ENCODE measurements at places on chromosomes 16 and 17. TPM values are rescaled to one million over a fixed set of nuclear protein-coding genes. Genes with fewer than 3 reads are reported as not detected.

- no peak overlapping the region for H3K27ac ChIP-seq
- no peak for DNase-seq
- H3K36me3 ChIP-seq, result no peaks in the 10 kb centered on the region
- H3K27me3 ChIP-seq, result no peaks in the 10 kb centered on the region
- no peaks in the 10 kb centered on the region for H3K4me1 ChIP-seq
Measured at GRCh38 chr16:78340590-78340989, 241.1 kb downstream of the WWOX start.

DNA sequence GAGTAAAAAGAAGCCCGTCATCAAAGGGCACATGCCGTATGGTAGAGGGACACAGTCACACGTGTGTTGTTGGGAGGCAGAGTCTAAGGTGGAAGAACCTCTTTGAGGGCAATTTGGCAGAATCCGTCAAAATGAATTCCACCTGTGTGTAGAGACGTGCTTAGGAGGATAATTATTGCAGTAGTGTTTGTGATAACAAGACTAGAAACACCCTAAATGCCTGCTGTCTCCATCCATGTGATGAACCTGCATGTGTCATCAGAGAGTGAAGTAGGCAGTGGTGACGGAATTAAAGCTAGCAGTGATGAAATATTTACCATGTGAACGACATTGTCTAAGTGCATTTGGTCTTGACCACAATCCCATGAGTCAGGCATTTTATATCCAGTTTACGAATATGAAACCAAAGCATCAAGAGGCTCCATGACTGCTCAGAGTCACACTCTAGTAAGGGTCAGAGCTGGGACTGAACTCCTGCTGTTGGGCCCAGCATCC lies 61.3 kb upstream of the ADORA2B start:
- H3K27ac ChIP-seq, result no peak overlapping the region
- no peaks in the 10 kb centered on the region for H3K27me3 ChIP-seq
- no peak for DNase-seq

DNA sequence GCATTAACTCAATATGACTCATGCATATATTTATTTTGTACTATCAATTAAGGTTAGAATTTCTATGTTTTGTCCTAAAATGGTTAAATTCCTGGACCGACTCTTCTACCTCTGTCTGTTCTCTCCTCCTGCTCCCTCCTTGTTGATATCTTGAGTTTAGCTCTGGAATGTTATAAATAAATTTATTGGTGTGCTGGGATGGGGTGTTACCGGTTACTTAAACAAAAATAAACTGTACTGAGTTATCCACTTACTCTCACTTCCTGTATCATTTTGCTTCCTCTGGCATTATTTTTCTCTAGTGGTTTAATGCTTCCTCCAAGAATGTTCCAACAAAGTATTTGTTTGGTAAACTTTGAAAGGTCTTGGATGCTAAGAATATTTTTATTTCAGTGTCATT lies 120.1 kb downstream of the ABCA8 start:
- no peaks in the 10 kb centered on the region for H3K27me3 ChIP-seq
- H3K36me3 ChIP-seq, result no peaks in the 10 kb centered on the region
- no peak overlapping the region for H3K4me3 ChIP-seq

GRCh38 chr16:76654088-76654820 lies 377.1 kb downstream of the CNTNAP4 start:
- DNase-seq, result no peak
- no peaks in the 10 kb centered on the region for H3K4me1 ChIP-seq
- no peaks in the 10 kb centered on the region for H3K36me3 ChIP-seq
- no peak overlapping the region for H3K27ac ChIP-seq
- H3K4me3 ChIP-seq, result no peak overlapping the region
- H3K27me3 ChIP-seq, result no peaks in the 10 kb centered on the region

DNA sequence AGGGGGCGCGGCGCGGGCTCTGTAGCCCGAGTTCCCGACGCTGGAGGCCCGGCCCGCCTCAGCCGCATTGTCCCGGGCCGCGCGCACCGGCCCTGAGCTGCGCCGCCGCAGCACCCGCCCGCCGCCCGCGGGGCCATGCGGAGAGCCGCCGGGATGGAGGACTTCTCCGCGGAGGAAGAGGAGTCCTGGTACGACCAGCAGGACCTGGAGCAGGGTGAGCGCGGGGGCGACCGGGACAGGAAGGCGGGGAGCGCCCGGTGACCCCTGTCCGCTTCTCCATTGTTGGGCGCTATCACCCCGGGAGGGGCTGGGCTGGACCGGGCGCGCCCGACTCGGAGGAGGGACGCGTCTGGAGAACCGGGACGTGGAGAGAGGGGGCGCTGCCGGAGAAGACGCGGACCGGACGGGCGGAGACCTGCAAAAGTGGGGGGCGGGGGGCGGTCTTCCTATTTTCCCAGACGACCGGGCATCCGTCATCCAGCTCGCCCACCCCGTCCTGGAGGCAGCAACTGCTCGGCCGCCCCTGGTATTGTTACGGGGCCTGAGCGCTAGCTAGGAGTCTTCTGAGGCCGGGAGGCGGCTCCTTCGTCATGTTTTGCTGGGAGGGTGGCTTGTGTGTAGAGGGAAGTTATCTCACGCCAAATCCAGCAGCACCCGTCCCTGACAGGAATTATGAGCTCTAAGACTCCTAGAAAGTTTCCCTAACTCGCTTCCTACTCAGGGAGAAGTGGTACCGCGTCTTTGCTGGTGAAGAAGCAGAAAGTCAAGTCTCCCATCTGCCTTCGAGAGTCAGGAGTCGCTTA lies 678 bp downstream of the CDR2L start:
- H3K4me3 ChIP-seq, result peak overlapping the region; percentile 44
- H3K27ac ChIP-seq, result peak overlapping the region; percentile 87
- H3K27me3 ChIP-seq, result no peaks in the 10 kb centered on the region
- no peaks in the 10 kb centered on the region for H3K36me3 ChIP-seq
- peak; percentile 76 for DNase-seq

DNA sequence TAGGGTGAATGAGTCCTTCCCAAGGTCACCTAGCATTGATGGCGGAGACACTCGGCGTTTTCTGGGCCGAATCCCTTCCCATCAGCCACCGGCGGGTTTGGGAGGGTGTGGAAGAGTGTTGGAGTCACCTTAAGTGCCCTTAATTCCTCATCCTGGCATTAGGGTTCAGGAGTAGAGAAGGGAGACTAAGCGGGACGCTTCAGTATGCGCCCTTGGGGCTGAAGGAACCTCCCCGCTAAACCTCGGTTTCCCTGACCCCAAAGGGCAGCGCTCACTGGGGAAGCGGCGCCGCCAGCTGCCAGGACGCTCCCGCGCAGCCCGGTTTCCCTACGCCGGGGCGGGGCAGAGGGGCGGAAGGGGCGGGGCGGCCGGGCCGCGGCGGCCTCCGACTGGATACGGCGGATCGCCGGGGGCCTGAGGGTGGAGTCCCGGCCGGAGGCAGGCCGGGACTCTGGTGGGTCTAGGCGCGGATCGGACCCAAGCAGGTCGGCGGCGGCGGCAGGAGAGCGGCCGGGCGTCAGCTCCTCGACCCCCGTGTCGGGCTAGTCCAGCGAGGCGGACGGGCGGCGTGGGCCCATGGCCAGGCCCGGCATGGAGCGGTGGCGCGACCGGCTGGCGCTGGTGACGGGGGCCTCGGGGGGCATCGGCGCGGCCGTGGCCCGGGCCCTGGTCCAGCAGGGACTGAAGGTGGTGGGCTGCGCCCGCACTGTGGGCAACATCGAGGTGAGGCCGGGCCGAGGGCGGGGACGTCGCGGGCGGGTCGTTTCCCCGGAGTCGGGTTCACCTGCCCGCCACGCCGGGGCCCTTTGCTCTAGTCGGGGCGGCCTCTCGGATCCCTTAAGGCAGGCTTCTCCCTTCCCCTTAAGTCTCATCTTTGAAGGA lies at the start of gene DHRS11:
DHRS11 (plus strand) TSS at position 446 of the 882 bp plus-strand sequence; CDS start at position 577, 131 bp downstream.
- H3K4me3 ChIP-seq, result peak within 1 kb of the TSS; percentile 91
- H3K27ac ChIP-seq, result peak within 1 kb of the TSS; percentile 70
- H3K4me1 ChIP-seq, result peaks cover 25% of the 10 kb centered on the region
- DNase-seq, result peak; percentile 83

GRCh38 chr17:36752096-36752888 lies 150.9 kb downstream of the MRM1 start:
- H3K4me1 ChIP-seq, result no peaks in the 10 kb centered on the region
- DNase-seq, result no peak
- H3K36me3 ChIP-seq, result no peaks in the 10 kb centered on the region
- H3K4me3 ChIP-seq, result no peak overlapping the region
- H3K27me3 ChIP-seq, result no peaks in the 10 kb centered on the region
- H3K27ac ChIP-seq, result no peak overlapping the region

GRCh38 chr17:62792447-62792800 lies 15.7 kb downstream of the MARCHF10 start:
- peaks cover 7% of the 10 kb centered on the region for H3K4me1 ChIP-seq
- no peaks in the 10 kb centered on the region for H3K36me3 ChIP-seq
- DNase-seq, result no peak
- H3K27ac ChIP-seq, result no peak overlapping the region
- no peaks in the 10 kb centered on the region for H3K27me3 ChIP-seq
- H3K4me3 ChIP-seq, result no peak overlapping the region

GRCh38 chr16:49756775-49757558 lies 98.9 kb downstream of the ZNF423 start:
- H3K4me3 ChIP-seq, result no peak overlapping the region
- DNase-seq, result no peak
- no peaks in the 10 kb centered on the region for H3K36me3 ChIP-seq
- no peak overlapping the region for H3K27ac ChIP-seq
- no peaks in the 10 kb centered on the region for H3K27me3 ChIP-seq

DNA sequence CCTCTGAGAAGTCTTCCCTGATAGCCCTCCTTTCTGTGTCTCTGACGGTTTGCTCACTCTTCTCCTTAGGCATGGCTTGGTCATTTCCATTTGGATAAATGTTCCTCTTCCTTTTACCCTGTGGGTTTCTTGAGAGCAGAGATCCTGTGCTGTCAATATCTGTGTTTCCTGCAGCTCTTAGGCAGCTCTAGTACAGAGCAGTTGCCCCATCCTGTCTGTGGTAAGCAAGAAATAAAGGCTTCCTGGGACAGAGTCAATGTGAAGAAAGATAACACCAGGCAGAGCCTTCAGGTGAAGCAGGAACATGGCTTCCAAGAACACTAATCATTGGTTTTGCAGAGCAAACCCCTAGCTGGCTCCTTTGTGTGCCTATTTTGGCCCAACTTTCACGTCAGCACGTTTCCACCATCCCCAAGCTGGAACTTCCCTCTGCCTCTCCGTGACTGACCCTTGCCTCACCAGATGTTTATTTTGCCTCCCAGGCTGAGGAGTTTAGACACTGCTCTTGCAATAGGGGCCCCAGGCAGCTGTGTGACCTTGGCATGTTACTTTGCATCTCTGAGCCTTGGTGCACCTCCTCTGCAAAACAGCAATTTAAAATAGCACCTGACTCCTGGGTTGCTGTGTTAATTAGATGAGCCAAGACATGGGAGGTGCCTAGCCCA lies 49.6 kb upstream of the SIAH1 start:
- no peaks in the 10 kb centered on the region for H3K36me3 ChIP-seq
- no peak overlapping the region for H3K4me3 ChIP-seq
- H3K4me1 ChIP-seq, result no peaks in the 10 kb centered on the region
- no peaks in the 10 kb centered on the region for H3K27me3 ChIP-seq

DNA sequence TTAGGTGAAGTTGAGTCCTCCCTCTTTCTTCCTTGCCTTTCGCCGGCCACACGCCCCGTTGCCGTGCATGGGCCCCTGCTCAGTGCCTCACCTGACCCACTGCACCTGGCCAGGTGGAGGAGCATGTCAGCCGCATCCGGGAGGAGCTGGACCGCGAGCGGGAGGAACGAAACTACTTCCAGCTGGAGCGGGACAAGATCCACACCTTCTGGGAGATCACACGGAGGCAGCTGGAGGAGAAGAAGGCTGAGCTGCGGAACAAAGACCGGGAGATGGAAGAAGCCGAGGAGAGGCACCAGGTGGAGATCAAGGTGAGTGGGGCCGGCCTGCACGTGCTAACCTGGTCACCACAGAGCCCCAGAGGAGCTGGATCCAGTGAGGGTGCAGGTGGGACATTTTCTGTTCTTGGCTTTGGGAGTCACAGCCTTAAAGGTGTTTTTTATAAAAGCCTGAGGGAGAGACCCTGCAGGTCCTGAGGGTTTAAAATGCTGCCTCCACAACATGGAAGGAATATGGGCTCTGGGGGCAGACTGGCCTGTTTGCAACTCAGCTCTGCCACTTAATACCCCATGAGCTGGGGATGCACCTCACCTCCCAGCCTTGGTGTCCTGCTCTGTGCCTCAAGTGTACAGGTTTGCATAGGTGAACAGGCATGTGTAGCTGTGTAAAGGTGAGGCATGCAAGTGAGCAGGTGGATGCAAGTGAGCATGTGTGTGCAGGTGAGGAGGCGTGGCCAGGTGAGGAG lies 12.1 kb upstream of the DBNDD1 start:
- H3K4me1 ChIP-seq, result no peaks in the 10 kb centered on the region
- H3K4me3 ChIP-seq, result no peak overlapping the region
- no peaks in the 10 kb centered on the region for H3K27me3 ChIP-seq

Gene MYL4
- not detected for total RNA-seq

Gene EVI2B
- 4.9 TPM for total RNA-seq

Gene KCNJ18
- total RNA-seq, result not detected

Gene DYNLL2
- total RNA-seq, result 10.6 TPM

Data from body of pancreas (tissue), 4 donors.